Amniotic epithelial cell (primary cell): ENCODE measurements at places on chromosomes 6 and 20.

GRCh38 chr6:24908650-24909035 is 27.1 kb downstream of the RIPOR2 start:
- DNase-seq = no peak

GRCh38 chr6:47064274-47064673 is 22.1 kb upstream of the ADGRF1 start:
- DNase-seq = no peak

- DNase-seq = no peak
These were observed 23.7 kb downstream of the CST1 start for GRCh38 chr20:23727016-23727415.

GRCh38 chr6:121205569-121205968 is 128.7 kb downstream of the TBC1D32 start:
- no peak for DNase-seq

- DNase-seq = no peak
These were observed 231.3 kb downstream of the ERMARD start for GRCh38 chr6:169982461-169983386.

DNA sequence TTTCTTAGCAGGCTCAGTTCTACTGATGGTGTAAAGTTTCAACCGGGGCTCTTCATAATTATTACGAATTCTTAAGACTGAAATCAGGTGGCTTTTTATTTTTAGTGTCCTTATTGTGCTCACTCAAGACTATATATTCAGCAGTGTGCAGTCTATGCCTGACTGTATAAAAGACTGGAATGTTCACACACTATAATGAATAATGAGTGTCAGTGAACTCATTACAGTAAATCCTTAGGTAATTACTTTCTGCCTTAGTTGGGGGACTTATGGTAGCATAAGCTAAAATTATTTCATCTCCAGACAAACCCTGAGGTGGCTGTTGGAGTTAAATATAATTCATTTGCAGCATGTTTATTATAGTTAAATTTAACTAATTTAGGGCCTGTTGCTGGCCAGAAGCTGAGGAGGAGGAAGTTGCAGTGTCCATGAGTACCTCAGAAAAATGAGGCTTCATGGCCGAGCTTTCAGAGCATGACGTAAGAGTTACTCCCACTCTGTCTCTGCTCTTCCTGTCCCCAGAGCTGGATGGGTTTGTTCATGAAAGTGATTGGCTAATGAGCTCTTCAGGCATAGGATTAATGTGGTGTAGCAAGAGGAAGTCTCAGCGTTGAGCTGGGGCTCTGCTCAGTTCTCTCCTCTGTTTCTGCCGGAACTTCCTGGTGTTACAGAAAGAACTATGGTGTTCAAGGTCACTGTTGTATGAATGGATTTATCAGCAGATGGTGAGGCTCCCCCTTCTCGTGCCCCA is 335.7 kb downstream of the NRN1 start:
- DNase-seq = peak; percentile 88

DNA sequence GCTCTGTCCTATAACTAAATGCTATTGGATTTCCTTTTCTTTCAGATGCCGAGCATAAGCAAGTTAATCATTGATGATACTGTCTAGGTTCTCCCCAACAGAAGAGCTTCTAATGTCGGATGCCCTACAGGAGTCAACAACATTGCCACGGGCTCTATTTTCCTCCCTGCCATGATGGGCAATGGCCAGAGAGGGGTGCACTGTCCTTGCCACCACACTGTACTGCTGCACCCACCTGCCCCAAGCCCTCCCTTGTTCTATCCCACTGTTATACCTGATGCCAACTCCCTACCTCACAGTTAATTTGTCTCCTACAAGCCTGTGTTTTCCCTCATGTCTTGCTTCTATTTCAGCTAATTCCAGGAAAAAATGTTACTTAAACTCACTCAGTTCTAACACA is 773.6 kb upstream of the CHD6 start:
- no peak for DNase-seq

- DNase-seq = peak; percentile 69
These were observed 113.9 kb upstream of the PRSS16 start for GRCh38 chr6:27133281-27134227.

GRCh38 chr20:10276878-10277580 is 58.4 kb downstream of the SNAP25 start:
- no peak for DNase-seq

- DNase-seq = no peak
These were observed 39.3 kb upstream of the MBOAT1 start for GRCh38 chr6:20251525-20251924.

DNA sequence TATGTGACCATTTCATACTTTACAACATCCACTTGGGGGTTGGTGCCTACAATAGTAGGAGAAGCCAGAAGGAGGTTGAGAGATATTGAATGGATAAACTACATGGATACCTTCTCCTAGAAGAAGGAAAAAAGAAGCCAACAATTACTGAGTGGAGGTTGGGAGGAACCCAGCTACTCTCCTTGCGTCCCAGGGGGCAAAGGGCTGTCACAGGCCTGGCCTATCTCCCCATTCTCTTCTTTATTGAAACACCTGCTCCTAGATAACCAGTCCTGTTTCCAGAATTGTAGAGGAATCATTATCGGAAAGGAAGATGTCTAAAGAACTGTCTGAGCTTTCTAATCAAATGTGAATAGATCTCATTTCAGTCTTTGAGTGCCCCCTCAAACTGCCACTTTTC is 115.1 kb downstream of the MAP7 start:
- no peak for DNase-seq

DNA sequence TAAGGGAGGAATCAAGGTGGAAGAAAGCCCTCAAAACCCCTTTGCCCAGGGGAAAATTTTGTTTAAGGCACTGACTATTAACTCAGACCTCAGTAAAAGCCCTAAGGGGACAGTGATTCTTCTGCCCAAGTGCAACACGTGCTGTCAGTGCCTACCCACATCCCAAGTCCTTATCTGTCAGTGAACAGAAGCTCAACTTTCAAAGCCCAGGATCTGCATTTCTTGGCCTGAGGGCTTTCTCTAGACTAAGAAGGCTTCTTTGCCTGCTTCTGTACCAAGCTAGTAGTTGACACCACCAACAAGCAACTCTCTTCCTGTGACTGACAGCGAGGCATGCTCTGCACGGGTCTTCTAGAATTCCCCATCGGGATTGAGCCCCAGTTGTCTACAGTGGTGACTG is 416.0 kb upstream of the SPTLC3 start:
- DNase-seq = no peak

- DNase-seq = peak; percentile 21
These were observed 371.6 kb upstream of the EPHA7 start for GRCh38 chr6:93790981-93791380.

- DNase-seq = no peak
These were observed 23.3 kb upstream of the NHSL1 start for GRCh38 chr6:138522611-138523010.

DNA sequence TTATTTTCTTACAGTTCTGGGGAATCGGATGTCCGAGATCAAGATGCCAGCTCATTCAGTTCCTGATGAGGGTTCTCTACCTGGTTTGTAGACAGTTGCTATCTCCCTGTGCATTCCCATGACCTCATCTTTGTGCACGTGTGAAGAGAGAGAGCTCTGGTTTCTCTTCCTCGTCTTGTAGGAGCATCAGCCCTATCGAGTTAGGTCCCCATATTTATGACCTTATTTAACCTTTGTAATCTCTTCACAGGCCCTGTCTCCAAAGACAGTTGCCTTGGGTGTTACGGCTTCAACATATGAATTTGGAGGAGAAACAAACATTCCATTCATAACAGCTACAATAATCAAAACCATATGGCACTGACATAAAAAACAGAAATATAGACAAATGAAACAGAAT is 455.3 kb downstream of the HACE1 start:
- DNase-seq = no peak

DNA sequence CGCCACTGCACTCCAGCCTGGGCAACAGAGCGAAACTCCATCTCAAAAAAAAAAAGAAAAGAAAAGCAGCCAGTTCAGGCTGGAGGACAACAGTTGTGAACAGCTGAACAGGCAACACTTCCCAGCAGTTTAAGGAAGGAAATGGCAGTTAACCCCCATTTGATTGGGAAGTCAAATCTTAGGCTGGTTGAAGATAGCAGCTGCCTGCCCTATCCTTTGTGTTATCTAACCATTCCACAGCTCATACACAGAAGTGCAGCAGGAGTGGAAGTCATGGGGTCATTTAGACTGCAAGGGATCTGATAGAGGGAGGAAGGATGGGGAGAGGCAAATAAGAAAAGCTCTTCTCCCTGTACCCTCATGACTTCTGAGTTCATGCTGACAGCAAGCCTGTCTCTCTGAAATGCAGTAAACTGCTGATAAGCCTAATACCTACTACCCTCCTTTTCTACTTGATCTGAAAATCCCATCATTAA is 35.3 kb downstream of the KCTD20 start:
- peak; percentile 82 for DNase-seq

DNA sequence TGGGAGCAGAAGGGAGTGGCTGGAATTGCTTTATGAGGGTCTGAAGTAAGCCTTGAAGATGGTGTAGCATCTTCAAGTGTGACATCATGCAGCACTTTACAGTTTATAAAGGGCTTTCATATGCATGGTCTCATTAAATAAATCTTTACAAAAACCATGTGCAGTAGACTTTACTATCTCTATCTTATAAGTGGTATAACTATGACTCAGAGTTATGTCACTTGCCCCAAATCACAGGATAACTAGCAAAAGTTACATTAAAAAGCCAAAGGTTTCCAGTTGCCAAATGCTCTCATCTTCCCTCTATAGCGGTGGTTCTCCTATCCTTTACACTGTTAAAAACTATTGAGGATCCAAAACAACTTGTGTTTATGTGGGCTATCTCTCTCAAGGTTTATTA is 687.7 kb upstream of the MARCKS start:
- peak; percentile 30 for DNase-seq

GRCh38 chr6:16982807-16983206 is 119.0 kb upstream of the STMND1 start:
- no peak for DNase-seq

DNA sequence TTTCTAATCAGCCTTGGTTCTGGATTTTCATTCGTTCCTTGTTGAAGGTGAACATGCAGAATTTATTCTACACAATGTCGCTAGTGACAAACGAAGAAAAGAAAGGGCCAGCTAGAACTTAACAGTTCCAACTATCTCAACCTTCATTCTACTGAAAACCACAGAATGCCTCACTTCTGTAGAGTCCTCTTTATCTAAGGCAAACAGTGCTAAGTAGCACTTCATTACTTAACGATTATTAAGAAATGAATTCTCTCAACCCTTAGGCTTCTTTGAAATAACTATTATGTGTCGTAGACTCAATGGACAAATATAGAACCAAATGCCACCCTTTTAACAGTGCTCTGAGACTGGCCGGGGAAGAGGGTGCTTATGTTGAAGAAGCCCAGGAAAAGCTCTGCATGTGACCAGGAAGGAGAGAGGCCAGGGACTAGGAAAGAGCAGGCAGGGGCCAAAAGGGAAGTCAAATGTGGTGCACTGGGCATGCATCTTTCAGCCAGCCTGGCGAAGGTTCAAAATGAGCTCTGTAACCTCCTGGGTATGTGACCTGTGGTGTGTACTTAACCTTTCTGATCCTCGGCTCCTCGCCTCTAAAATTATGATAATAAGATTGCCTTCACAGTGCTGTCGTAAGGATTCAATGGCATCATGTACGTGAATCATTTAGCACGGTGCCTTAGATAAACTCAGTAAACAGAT is 55.4 kb upstream of the BMP2 start:
- peak; percentile 44 for DNase-seq

GRCh38 chr20:59817846-59818615 is 115.4 kb downstream of the SYCP2 start:
- DNase-seq = no peak

DNA sequence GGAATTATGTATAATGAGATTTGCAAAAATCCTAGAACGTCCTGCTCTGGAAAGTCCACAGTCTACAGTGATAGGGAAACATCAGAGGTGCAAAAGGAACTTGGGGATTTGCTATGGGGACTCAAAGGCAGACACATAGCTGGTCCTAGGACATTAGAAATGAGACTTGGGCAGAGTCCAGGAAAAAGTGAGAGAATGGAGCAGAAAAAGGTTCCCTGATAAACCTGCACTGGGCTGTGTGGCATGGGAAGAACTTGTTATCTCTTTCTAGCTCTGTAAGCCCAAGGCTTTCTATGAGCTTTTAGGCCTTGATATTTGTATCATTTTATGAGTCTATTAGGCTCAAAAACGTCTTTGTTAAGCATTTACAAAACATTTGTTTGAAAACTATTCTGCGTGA is 15.2 kb downstream of the PRND start:
- DNase-seq = no peak

DNA sequence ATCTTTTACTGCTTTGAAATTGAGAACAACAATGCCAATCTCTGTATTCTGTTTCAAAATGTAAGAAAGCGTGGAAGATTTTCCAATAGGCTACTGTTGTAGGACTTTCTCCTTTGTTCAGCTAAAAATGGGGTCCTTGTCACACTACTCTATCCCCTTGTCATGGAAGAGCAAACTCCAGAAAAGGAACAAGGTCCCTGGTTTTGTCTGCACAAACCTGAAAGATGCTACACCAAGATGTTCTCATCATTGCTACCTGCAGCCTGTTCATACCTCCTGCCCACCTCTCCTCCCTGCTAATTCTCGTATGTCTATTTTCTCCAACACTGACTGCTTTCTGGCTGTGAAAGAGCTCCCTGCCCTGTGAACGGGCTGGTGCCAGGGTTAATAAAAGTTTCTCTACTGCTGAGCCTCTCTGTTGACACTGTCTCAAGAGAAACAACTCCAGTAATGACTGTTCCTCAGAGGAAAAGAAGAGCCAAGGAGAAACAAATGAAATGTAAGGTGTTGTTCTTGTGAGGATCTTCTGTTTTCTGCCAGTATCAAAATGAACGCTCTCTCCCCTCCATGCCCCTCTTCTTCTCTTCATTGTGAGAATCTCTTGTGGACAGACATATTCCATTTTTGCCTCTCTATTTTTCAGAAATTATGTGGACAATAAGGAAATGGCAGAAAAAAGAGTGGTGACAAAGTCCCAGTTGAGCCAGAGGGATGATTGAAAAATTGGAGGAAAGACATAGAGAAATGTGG is 287.1 kb downstream of the ADGB start:
- DNase-seq = no peak

GRCh38 chr20:23966927-23967615 is 21.5 kb downstream of the GGTLC1 start:
- no peak for DNase-seq

- DNase-seq = no peak
These were observed 4.1 kb downstream of the HLA-B start for GRCh38 chr6:31352683-31353383.
